AG09319 (cell line): ENCODE measurements at places on chromosomes 11 and 22.

GRCh38 chr11:833114-833791 lies 501 bp downstream of the CD151 start:
- no peak for DNase-seq

- no peak for DNase-seq
These were observed 201.1 kb downstream of the BRD1 start for GRCh38 chr22:49626361-49627216.

DNA sequence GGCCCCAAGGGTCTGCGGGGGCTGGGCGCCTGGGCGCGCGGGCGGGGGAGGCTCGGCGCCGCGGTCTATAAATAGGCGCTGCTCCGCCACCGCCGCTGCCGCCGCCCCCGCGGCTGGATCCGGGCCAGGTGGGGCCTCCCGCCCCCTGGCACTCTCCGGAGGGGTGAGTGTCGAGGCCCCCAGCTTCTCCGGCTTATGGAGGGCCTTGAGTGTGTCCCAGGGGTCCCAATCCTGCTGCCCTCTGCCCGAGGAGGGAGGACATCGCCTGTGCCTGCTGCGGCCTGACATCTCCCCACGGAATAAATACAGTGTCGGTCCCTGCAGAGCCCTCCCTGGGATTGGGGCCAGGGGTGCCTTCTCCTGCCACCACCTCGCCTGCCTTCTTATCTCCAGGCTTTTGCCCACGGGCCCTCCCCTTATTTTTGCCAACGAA lies 4.3 kb upstream of the GP1BB start:
- no peak for DNase-seq

DNA sequence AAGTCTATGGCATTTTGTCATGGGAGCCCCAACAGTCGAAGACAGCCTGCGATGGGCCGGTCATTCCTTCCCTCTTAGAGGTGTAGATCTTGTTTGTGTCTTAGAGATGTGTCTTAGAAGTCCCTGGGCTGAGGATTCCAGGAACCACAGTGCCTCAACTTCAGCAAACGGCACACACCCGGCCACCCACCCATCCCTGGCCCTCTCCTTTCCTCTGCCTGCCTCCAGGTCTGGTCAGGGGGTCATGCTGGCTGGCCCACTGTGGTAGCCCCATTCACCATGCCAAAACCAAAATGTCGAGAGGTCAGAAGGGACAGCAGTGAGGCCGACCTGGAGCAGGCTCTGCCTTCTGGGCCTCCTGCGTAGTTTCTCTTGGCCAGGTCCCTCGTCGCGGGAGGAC lies 857.9 kb downstream of the TBC1D22A start:
- DNase-seq, result no peak

- DNase-seq, result no peak
These were observed 24.0 kb downstream of the TPST2 start for GRCh38 chr22:26565889-26566288.

GRCh38 chr11:61543606-61544306 lies 35.2 kb downstream of the LRRC10B start:
- no peak for DNase-seq

DNA sequence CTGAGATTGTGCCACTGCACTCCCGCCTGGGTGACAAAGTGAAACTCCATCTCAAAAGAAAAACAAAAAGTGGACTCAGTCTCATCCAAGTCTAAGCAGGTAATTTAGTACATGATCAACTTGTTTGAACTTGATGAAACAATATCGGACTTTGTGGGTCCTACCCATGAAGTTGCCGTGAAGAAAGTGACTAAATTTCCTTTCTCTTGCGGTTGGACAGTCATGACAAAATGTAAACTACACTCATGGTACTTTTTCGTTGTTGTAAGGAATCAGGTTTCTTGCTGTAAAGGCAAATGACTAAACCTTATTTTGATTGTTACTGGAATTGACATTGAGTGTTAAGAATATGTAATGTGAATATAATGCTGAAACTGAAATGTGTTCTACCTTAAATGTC lies 164.5 kb upstream of the PLET1 start:
- no peak for DNase-seq

GRCh38 chr11:38448284-38448683 lies 1850.2 kb upstream of the RAG2 start:
- no peak for DNase-seq

DNA sequence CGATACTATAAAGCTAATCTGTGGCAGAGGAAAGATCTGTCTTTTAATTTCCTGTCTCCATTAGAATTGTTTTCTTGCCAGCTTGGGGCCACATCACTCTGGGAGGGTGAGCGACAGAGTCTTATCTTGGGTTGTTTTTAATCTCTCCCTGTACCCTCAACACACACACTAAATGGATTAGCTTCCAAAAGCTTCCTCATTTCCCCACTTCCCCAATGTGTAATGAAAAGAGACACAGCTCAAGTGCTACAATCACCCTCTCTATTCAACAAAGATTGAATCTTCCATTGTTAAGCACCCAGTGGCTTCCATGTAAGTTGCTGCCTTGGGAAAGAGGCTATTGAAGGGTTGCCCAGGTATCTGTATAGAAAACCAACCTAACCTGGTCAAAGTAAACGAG lies 6.1 kb upstream of the ASCL3 start:
- no peak for DNase-seq

- DNase-seq, result no peak
These were observed 6.0 kb downstream of the PAX6 start for GRCh38 chr11:31805037-31805628.

- DNase-seq, result no peak
These were observed 2.4 kb downstream of the CTSD start for GRCh38 chr11:1761110-1761856.

GRCh38 chr11:46291441-46292150 lies 14.1 kb downstream of the CREB3L1 start:
- no peak for DNase-seq

DNA sequence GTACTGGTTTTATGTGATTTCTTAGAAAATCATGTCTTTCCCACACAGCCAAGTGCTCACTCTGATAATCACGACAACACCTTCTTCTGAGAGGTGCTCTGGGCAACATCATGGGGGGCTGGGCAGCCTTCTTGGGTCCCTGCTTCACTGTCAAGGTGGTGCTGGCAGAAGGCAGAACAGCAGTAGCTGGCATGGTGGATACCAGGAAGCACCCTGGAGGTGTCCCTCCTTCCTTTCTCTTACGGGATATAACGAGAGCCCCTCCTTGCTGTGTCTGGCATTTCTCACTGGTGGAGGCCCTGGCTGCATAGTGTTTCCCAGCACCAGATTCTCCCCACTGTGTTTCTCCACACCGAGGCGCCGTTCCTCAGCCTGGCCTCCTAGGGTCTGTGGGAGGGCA lies 60.9 kb downstream of the SCN3B start:
- no peak for DNase-seq

DNA sequence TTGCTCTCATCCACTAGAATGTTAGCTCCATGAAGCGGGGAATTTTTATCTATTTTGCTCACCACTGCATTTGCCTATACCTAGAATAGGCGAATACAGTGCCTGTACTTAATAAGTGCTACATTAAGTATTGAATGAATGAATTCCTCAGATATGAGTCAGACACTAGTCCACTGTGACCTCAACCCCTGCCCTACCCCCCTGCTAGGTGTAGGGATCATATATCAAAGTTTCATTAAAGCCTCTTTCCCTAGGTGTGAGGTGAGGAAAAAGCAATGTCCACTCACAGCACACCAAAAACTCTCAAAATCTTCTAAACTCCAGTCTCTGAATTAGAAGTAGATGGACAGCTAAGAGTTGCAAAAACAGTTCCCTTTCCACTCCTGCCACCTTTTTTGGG lies 9.8 kb upstream of the PSMA1 start:
- no peak for DNase-seq

DNA sequence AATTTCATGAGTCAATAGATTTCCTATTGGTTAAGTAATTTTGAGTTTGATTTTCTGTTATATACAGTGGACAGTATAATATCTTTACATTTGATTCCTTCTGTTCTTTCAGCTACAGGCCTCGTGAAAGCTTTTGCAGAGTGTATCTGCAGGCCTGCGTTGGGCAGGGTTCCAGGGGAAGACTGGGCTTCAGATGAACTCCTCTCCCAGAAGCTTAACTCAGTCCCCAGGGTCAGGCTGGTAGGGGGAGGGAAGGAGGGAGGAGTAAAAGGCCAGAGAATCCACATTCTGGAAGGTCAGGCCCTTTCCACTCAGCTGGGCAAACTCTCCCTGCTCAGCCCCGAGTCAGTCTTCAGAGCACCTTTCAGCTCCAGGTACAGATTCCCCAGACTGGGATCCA lies 100.4 kb upstream of the NECTIN1 start:
- no peak for DNase-seq

- no peak for DNase-seq
These were observed 108.3 kb downstream of the PKNOX2 start for GRCh38 chr11:125272821-125273220.

DNA sequence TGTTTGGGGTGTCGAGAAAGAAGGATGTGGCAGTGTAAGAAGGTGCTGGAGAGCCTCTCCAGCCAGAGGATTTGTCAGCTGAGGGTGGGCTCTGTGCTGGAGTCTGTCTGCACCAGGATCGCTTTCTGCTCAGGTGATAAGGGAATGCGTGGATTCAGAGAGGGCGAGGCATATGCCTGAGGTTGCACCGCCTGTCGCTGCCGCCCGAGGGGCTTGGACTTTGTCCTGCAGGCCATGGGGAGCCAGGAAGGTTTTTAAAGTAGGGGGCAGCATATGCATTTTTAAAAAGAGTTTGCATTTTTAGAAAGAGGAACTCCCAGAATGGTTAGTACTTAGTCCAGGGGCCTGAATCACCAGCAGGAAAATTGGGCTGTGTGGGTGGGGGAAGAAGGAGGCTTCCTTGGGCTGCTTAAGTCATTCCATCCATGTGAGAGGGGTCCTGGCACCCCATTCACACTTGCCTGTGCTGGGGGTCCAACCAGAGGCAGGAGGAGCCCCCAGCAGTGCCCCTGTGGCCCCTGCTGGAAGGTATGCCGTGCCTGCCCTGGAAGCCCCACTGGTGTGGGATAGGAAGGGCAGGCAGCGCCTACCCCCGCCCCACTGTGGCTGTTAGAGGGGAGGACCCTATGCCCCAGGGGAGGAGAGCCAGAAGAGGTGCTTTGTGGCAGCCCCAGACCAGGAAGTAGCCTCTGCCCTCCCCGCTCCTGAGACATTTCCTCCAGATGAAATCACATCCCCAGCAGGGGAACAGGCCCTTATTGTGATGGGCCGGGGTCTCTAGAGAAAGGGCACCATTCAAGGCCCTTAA lies 35.8 kb upstream of the MYRF start:
- no peak for DNase-seq

- DNase-seq, result peak; percentile 63
These were observed 4.8 kb downstream of the SDF2L1 start for GRCh38 chr22:21646608-21647590.

DNA sequence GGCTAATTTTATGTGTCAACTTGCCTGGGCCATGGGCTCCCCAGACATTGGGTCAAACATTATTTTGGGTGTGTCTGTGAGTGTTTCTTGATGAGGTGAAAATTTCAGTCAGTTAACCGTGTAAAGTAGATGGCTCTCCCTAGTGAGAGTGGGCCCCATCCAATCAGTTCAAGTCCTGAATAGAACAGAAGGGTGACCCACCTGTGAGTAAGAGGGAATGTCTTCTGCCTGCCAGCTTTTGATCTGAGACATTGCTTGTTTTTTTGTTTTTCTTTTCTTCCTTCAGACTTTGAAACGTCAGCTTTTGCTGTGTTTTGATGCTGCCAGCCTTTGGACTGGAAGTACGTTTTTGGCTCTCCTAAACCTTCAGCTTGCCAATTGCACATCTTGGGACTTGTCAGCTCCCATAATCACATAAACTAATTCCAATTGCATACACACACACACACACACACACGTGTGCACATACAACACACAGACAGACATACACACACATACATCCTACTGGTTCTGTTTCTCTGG lies 300.1 kb downstream of the CNTN5 start:
- no peak for DNase-seq

- no peak for DNase-seq
These were observed 6.3 kb downstream of the AMPD3 start for GRCh38 chr11:10461276-10461790.
